Islet precursor cell (in vitro differentiated cells): ENCODE measurements at places on chromosomes 4 and X.

DNA sequence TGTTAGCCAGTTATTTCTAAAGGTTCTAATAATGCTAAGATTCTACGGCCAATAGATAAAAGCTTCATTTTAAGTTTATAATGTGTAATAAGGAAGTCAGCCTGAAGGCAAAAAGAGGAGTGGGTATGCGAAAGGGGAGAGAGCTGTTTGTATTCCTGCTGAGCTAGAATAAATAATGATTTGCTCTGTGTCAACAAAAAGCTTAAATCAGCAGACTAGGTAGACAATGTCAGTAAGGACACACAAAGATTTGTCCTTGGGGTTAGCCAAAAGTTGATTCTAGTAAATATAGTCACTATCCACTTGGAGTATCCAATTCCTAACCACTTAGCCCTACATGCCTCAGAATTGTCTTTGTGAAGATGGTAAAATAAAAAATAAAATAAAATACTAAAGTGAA, 90.3 kb upstream of the GRIA3 start:
- no peak for DNase-seq

GRCh38 chr4:10006601-10007435, 14.5 kb downstream of the SLC2A9 start:
- DNase-seq, result peak; percentile 80

- DNase-seq, result no peak
These were observed 513.6 kb upstream of the PITX2 start for GRCh38 chr4:111136438-111136837.

DNA sequence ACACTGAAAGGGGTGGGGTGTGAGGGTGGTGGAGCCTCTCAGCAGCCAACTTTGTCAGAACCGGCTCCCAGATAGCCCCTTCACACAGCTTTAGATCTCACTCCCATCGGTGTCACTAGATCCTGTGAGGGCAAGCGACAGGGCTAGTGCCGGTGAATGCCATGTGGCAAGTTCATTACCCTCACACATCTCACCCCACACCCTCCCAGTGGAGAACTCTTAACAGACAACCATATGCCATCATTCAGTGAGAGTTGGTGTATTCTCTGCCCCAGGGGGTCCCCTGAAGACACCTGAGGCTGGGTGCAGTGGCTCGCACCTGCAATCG, 15.3 kb downstream of the SEPTIN6 start:
- DNase-seq, result no peak

GRCh38 chr4:184748251-184748652, 14.4 kb upstream of the CENPU start:
- peak; percentile 93 for DNase-seq

DNA sequence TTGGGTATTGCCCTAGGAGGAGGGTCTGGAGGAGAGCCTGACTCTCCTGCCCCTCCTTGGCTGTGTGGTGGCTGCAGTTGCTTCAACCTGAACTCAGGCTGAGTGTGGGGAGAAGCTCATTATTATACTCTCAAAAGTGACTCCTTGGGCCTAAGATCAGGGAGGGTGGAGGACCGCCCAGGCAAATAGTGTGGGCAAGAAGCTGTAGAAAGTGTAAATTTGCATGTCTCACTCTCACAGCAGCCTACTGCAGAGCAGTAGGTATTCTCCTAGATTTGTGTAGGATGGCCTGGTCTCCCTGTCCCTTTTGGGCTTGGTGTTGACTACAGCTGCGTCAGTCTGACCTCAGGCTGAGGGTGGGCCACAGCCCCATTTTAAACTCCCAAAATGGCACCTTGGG, 156.1 kb downstream of the ZNF330 start:
- no peak for DNase-seq

DNA sequence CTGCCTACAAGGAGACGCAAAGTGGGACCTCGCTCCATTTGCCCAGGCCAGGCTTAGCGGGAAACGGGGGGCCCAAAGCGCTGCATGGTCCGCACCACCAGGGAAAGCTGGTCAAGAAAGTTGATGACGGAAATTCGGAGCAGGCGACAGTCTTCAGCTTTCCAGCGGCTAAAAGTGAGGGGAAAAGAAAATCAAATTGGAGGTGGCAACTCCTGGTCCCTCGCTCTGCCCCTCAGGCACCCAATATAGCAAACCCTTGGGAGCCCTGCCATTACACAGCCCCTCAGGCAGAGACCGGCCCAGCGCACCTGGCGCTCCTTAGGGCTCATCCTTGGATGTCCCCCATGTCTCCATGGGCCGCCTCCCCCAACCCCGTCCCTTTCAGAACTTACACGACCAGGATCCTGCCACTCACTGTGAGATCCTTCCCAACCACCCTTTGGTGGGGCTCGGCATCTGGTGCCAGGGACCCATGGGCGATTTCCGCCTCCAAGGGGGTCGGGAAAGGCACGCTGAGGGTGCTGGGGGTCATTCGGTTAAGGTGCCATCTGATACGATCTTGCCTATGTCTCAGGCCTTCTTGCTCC, 1.1 kb downstream of the LAGE3 start:
- DNase-seq, result no peak

DNA sequence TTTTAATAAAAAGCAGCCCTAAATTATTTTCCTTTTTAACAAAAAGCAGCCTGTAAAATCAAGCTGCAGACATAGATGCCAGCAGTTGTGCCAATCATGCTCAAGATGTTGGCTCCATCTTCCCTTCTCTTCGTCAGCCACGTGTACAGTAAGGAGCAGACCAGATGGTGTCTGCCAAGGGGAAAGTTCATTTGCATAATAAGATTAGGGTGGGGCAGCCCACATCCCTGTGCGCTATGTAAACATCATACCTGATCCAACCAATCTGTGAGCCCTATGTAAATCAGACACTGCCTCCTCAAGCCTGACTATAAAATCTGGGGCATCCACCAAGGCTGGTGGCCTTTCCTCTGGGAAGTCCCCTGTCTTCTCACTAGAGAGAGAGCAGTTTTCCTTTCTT, 23.1 kb upstream of the C1GALT1C1 start:
- no peak for DNase-seq

- no peak for DNase-seq
These were observed 102.9 kb downstream of the GRXCR1 start for GRCh38 chr4:42995343-42995944.

DNA sequence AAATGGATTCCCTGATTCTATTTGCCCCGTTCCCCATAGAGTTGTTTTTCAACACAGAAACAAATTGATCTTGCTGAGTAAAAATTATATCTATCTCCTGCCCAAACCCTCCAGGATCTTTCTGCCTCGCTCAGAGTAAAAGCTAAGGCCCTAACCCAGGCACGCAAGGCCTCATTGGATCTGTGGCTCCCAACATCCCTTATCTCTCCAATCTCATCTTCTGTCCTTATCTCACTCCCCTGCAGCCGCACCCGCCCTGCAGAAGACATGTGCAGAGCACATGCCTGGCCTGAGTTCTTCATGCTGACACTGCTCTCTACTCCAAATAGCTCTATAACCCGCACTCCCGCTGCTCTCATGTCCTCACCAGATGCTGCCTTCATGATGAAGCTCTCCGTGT, 543.8 kb upstream of the ZFP42 start:
- no peak for DNase-seq
